Stromal cell of bone marrow (primary cell): ENCODE measurements at places on chromosomes 11 and 22.

GRCh38 chr22:27499121-27499520 is 302.4 kb downstream of the MN1 start:
- no peak for DNase-seq

- DNase-seq, result peak; percentile 73
Observed at GRCh38 chr11:19437760-19438159, 197.0 kb upstream of the E2F8 start.

GRCh38 chr11:23377909-23378308 is 517.6 kb upstream of the CCDC179 start:
- DNase-seq, result no peak

GRCh38 chr11:74538680-74539079 is 45.2 kb upstream of the LIPT2 start:
- no peak for DNase-seq

DNA sequence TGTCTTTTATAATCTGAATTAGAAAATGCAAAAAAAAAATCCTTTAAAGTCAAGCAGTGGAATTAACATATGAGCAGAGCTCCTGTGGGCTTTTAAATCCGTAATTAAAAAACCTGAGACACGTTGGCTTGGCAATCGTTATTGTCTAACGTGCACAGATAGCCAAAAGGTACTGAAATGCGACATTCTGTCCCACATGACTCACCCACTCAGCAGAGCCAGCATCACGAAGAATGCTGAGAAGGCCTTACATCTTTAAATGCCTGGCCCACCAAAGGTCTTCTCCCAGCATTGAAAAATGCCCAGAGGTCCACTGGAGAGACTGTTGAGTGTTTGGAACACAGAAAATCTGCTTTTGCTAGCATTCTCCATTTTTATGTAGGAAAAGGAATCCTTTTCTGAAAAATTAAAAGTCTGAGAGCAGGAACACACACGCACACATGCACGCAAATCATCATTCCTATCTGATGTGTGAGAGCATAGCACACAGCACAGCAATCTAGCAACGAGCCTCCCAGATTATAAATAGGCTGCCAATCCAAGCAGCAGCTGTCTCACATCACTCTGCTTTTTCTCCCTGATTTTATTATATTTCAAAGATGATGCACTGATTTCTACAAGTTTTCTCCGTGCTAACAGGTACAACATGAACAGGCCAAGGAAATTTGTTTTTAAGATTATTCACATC is 94.5 kb downstream of the PHF21A start:
- DNase-seq, result peak; percentile 21

GRCh38 chr11:23103416-23103815 is 243.1 kb upstream of the CCDC179 start:
- DNase-seq, result no peak

GRCh38 chr11:69241844-69242243 is 52.1 kb upstream of the MYEOV start:
- no peak for DNase-seq

DNA sequence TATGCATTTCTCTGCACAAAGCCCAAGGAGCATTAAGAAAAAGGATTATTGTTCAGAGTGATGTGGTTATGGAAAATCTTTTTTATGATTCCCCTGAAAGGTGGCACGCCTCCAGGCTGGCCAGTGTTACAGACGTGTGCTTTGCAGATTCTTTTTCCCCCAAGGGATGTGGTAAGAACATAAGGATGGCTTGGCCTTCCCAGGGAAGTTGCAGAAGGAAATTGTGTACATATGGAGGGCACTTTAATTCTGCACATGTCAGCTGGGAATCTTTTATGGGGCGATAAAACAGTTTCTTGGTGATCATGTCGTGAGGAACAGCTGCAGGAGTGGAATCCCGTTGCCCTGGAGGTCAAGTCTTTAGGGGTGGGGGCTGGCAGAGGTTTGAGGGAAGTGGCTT is 9.7 kb downstream of the SMARCB1 start:
- DNase-seq, result no peak

GRCh38 chr11:210122-210802 is 2.8 kb downstream of the RIC8A start:
- DNase-seq, result no peak

DNA sequence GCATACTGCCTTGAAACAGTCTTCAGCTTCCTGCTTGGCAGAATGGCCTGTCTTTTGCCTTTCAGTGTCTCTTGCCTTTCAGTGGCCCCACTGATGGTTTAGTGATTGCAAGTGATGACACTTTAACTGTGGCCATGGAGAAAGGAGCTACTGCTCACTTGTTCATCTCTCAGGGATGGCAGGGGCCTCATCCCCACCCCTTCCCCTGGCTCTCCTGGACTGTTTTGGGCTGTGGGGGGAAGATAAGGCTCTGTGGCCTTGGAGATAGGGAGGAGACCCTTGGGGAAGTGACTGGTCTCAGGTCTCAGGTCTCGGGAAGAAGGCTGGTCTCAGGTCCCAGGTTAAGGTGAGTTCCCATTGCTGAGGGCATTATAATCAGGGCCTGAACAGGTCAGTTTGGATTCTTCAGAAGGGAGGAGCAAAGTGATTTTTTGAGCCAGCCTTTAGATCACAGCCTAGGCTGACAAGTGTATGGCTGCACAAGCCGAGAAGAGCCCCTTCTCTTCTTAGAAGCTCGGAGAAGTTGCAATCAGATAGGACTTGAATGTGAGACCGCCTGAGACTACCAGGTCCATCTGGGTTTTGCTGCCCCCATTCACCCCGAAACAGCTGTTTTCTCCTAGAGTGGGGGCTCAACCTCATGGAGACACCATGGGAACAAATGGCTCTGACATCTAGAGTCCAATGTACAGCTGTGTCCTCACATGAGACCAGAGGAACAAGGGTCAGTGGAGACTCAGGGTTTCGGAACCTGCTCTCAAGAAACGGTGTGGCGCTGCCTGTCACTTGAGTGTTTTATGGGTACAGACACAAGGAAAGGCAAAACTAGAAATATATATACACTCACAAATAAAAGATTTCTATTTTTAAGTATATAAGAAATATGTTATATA is 15.9 kb upstream of the P2RY2 start:
- DNase-seq, result no peak

- DNase-seq, result no peak
Observed at GRCh38 chr11:108197351-108197750, 25.1 kb downstream of the NPAT start.

- no peak for DNase-seq
Observed at GRCh38 chr11:76062733-76063132, 143.6 kb downstream of the WNT11 start.

GRCh38 chr22:36364255-36365019 is 23.3 kb downstream of the MYH9 start:
- DNase-seq, result no peak

DNA sequence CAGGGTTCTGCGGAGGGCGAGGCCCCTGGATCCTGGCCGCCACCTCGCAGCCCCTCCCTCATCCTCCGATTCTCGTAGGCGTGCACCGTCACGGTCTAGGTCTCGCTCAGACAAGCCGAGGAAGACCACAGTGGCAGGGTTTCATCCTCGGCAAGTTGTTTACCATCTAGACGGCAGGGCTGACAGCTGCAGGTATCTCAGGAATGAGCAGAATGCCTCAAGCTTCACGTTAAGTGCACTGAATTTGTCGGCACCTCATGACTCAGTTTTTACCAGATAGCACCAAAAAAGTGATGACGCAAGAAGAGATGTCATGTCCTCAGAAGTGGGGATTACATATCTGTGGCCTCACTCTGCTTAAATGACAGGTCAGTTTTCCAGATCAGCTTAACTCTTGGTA is 35.1 kb downstream of the WT1 start:
- DNase-seq, result no peak

DNA sequence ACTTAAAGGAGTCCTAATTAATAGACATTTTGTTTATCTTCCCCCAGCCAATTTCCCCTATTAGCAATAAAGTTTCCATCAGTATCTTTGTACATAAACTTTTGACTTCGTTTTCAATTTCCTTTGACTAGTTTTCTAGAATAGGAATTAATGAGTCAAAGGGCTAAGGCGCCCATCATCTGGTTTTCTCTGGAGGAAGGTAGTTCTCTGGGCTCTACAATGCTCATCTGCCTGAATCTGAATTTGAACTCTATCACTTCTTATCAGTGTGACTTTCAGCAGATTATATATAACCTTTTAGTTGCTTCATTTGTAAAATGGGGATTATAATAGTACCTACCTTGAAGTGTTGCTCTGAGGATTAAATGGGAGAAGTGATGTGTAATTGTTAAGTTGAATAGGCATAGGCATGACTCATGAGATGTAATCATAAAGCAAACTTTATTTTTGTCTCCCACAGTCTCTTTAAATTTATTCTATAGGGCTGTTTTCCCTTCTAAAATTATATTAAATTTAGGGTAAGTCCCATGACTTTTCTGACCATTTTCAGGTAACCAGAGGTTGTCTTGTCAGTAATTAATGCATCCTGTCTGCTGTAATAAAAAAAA is 5.8 kb upstream of the TUB start:
- DNase-seq, result no peak

DNA sequence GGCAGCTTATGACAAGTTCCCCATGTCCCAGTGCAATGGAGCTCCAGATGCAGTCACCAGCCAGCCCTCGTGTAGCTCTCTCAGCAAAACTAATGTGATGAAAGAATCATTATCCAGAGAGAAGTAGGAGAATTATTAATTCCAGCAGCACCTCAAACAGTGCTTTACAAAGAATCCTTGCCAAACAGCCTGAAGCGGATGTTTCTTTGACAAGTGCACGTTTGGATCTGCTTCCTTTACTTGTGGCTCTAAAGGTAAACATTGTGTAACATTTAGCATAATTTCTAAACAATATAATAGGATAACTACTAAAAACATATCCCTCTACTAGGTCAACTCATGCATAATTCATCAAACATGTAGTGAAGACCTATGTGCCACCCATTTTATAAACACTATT is 197.0 kb downstream of the FAM181B start:
- no peak for DNase-seq

DNA sequence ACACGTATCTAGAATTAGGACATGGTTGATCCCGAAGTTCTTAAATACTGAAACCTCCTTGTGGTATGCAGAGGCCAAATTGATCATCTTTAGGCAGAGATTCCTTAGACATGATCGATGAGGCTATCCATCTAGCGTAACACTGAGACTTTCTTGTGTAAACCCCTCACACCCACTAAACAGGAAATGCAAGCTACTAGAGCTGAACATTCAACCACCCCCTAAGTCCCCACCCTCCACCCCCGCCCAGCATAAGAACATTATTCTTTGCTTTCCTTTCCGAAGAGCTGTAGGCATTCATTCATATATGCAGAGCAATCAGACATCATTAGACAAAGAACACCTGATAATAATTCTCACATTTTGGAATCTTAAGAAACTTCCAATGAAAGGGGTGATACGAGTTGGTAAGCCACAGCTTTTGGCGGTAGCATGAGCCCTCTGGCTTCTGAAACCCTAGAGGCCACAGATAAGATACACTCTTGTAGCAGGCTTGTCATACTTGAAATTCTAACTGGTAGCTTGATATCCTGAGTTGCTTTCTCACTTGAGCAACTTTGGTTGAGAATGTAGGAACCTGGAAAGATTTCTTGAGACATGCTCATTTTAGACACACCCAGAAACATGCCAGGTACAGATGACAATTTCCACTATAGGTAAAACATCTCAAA is 42.2 kb downstream of the FLI1 start:
- no peak for DNase-seq

GRCh38 chr22:39818094-39818493 is 75.5 kb downstream of the ENTHD1 start:
- DNase-seq, result peak; percentile 11

- DNase-seq, result no peak
Observed at GRCh38 chr11:303363-303762, 4.0 kb upstream of the IFITM5 start.

- no peak for DNase-seq
Observed at GRCh38 chr11:83972536-83972935, 686.4 kb upstream of the CCDC90B start.

DNA sequence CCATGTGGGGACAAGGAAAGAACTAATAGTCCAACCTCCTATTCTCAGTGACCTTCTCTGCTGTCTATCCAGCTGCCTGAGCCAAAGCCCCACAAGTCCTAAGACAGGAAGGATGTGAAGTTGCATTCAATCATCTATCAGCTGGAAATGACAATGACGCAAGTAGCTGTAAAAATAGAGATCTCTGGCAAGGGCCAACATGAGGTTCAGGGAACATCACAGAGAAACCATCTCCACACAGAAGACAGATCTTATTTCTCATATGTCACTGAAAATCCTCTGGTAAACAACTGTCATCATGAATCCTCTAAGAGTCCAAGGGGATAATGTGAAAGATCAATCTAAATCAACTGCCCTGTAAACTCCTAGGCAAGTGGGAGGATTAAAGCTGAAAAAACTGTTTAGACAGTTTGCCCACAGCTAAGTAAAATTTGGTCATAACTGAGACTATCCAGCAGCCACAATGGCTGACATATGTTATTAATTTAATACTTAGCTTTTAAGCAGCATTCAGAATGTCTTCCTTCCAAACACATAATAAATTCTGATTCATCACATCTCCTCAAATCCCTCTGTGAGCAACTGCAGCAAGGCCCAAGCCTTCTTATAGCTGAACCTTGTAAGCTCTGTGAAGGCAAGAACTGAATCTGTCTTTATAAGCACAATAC is 52.1 kb downstream of the ALG9 start:
- DNase-seq, result peak; percentile 76
